ENCODE measurements at places on chromosomes 7 and 10.

DNA sequence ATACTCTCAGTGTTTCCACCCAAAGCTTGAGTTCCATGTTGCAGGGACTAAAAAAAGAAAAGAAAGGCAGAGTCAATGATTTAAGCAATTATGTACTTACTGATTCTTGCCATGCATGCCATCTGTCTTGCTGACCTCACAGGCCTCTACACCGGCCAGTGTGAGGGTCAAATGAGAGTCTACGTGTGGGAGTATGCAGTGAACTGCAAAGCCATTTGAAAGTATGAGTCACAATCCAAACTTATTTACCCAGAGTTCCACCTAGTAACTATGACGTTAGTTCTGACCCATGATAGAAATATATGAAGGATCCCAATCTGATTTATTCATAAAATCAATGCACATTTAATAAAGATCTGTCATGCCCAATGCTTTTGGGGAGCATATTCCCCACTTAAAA lies 26.5 kb downstream of the PDE1C start:
- DNase-seq, result no peak

- peak; percentile 57 for DNase-seq
Measured at GRCh38 chr10:123043409-123043925, 34.7 kb downstream of the ACADSB start.

GRCh38 chr7:149022756-149023360 lies 5.4 kb downstream of the PDIA4 start:
- DNase-seq, result no peak

- no peak for DNase-seq
Measured at GRCh38 chr7:105364684-105365083, 24.0 kb downstream of the SRPK2 start.

DNA sequence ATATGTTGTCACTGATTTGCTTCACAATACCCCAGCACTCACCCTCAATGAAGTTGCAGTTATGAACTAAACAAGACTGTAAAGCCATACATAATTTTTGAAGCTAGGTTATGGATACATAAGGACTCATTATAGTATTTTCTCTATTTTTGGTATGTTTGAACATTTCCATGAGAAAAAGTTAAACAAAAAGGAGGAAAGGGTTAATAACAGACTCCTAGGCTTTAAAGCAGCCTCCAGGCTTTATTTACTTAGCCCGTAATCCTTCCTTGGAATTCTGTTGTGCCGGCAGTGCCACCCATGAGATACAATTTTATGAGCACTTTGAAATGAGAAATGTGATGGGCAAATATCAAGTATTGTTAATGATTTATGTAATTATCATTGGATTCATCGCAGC lies 2.1 kb upstream of the DENND11 start:
- DNase-seq, result no peak

DNA sequence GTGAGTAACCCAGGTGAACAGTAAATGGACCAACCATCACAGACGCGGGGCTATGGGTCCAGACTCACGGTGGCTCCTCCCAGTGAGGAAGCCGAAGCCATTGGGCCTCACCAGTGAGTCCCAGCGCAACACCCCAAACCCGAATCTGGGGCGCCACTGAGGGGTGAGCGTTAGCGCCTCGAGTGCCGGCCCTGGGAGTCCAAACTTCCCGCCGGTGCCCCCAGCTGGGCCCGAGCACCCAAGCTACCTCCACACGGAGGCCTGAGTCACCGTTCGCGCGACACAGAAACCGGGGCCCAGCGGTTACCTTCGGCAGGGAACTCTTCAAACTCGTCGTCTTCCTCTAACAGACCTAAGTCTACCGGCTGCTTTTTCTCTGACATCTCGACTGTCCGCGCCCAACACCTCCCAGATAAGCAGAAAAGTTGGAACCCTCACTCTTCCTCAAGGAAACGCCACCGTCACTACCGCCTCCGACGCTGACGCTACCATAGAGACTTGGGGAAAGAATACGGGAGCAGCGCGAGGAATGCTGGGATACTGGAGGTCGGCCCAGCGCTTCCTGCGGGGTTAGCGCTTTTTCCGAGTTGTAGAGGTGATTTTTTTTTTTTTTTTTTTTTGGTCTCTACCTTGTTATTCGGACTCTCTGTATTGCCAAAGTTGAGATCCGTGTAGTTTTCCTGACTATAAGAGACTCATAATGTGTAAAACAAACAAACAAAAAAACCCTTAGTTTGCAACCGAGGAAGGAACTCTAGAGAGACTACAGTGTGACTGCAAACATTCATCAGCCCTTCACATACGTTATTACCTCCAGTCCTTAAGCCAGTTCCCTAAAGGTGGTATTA lies at the start of gene SEM1:
Gene SEM1 (minus strand): TSS at position 466 of the 848 bp plus-strand sequence. CDS start 83 bp downstream, at position 383.
- peak; percentile 58 for DNase-seq

GRCh38 chr7:12303062-12303461 lies 92.0 kb downstream of the TMEM106B start:
- no peak for DNase-seq

DNA sequence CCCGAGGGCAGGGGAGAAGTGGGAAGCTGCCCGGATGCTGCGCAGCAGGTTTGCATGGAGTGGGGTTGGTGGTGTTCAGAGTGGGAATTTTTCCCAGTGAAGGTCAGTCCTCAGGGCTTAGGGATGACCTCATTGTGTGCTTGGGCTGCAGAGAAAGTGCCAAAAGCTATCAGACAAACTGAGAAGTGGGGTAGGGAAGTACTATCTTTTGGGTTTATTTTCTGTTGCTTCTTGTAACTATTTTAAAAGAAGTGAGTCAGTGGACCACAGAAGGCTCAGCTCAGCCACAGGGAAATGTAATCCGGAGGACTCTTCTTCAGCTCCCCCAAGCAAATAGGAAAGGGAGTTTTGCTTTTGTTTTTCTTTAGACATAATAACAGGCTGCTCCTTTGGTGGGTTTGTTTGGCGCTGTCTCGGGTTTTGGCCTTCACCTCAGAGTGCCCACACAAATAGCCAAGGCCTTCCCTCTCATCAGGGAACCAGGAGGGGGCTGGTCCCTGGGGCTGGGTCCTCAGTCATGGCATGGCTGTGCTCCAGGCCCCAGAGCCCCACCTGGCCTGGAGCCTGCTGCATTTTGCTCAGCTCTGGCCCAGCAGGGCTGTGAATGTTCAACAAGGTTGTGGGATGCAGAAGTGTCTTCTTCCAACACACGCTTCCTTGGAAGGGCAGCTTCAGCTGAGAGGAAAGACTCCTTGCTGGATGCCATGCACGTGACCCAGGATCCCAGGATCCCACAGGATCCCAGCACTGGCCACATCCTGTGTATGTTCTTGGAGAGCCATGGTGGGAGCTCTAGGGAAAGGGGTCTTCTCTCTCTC lies 5.4 kb upstream of the FAM170B start:
- DNase-seq, result no peak

- no peak for DNase-seq
Measured at GRCh38 chr7:151541709-151542499, 22.2 kb upstream of the RHEB start.

DNA sequence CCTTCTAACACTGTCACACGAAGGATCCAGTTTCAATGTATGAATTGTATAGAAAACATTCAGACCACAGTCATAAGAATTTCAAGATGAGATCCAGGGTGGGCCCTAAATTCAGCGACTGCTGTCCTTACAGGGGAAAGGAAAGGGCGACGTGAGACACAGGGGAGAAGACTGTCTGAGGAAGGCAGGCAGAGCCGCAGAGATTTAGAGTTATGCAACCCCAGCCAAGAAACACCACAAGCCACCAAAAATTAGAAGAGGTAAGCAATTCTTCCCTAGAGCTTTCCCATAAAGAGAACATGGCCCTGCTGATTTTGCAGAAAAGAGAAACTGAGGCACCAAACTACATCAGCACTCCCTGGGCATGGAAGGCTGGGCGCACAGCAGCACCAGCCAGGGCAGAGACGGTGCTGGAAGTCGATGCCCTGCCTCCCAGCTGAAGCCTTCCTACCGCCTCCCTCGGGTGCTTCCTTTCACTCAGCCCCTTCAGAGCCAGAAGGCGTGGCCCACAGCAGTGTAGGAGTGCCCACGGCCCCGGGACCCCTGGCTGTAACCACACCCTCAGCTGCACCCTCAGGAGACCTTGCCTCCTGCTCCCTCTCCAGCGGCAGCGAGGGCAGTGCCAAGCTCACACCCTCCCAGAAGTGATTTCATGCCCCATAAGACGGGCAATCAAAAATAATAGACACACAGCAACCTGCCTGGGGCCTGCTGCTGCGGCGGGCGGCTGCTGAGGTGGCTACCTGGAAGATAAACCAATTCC lies 81.0 kb upstream of the LRRC4 start:
- no peak for DNase-seq

DNA sequence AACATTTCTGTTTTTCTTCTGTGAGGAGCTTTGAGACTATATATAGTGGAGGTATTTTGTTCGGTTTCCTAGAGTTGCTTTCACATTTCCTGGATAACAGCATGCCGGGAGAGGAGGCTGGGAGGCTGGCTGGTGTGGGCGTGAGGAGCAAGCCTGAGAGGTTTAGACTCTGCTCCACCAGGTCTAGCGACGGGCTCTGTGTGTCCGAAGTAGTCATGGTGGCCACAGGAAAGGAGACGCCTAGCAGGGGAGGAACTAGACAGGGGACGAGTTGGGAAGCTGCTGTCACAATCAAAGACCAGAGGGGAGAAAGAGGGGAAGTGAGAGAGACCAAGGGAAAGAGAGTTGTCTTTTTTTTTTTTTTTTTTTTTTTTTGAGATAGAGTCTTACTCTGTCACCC lies 19.6 kb downstream of the PTPRE start:
- no peak for DNase-seq

- DNase-seq, result no peak
Measured at GRCh38 chr10:46068117-46068516, 22.0 kb upstream of the MSMB start.

DNA sequence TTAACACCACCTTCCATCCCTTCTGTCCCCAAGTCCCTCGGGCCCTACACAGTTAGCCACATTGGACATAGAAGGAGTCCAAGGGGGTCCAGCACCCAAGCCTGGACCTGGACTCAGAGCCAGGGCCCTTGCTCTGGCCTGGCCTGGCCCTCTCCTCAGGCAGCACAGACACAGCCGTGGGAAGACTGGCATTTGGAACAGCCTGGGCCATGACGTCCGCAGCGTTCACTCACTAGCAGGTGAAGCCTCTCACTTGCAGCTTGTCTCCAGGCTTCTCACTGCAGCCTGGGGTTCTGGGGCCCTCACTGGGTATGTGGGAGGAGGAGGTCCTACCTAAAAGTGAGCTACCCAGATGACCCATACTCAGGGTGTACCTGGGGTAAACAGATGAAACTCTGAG lies 33.7 kb upstream of the AQP1 start:
- no peak for DNase-seq

DNA sequence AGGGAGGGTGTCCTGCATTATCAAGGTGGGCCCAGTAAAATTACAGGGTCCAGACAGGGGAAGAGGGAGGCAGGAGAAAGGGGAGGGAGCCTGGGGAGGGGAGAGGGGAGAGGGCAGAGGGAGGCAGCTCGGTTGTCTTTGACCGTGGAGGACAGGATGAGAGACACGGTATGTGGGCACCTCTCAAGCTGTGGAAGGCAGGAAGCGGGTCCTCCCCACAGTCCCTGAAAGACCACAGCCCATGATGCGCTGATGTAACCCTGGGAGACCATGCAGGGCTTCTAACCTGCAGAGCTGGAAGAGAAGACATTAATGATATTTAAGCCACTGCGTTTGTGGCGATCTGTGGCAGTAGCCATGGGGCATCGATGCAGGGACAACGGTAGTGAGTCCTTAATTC lies 27.2 kb upstream of the MNX1 start:
- no peak for DNase-seq

DNA sequence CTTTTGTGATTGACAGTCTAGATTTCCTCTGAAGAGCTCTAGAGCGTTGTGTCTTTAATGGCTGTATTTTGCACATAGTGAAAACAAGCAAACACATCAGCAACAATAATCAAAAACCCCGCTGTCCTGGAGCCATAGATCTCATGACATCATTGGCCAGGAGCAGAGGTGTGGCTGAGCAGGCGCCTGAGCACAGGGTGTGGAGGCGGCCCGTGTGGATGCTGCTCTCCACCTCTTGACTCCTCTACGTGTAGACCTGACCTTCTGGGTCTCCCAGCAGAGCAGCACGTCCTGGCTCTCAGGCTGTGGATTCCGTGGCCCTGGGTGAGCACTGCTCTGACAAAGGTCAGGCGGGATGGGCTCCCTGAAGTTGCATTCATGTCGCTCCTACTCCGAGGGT lies 63.0 kb upstream of the INSYN2A start:
- no peak for DNase-seq

GRCh38 chr10:44937196-44938005 lies 22.2 kb upstream of the RASSF4 start:
- no peak for DNase-seq

DNA sequence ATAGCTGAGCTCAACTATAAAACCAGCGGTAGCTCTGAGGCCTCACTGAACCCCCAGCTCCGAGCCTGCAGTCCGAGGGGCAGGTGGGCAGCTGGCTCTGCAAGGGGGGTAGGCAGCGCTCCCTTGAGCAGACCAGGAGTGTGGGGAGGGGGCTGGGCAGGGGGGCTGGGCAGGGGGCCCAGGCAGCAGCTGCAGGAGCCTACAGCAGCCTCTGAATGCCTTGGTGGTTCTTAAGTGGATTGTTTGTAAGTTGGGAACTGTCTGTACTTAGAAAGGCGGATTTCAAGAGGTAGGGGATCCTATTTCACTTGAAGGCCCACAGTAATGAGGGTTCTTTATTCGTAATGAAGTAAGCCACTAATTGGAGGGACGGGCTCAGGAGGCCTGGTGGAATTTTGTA lies 72.3 kb downstream of the ICA1 start:
- no peak for DNase-seq

DNA sequence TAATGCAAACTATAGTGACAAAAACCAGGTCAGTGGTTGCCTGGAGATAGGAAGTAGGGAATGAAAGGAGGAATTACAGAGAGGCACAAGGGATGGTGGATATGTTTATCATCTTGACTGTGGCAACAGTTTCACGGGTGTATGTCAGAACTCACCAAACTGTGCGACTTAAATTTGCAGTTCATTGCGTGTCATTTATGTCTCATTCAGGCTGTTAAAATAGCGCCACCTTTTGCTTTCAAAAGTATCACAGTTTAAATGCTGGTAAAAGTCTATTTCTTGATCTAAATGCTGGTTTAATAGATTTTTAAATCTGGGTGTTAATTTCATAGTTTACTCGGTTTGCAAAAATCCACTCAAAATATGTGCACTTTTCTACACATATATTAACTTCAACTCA lies 51.0 kb downstream of the PTTG1IP2 start:
- DNase-seq, result no peak

GRCh38 chr7:135035252-135035651 lies 48.9 kb downstream of the AGBL3 start:
- DNase-seq, result no peak

DNA sequence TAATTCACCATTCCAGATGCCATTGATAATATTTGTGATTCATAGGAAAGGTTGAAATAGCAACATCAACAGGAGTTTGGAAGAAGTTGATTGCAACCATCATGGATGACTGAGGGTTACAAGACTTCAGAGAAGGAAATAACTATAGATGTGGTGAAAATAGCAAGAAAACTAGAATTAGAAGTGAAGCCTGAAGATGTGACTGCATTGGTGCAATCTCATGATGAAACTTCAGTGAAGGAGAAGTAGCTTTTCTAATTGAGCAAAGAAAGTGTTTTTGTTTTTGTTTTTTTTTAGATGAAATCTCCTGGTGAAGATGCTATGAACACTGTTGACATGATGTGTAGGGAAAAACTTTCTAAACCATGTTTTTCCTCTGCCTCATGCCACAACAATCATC lies 18.7 kb upstream of the CD36 start:
- DNase-seq, result no peak

GRCh38 chr10:71284544-71285179 lies 34.4 kb upstream of the SLC29A3 start:
- DNase-seq, result no peak

GRCh38 chr10:27450225-27450624 lies 53.9 kb upstream of the RAB18 start:
- no peak for DNase-seq

All from CD8-positive, alpha-beta T cell (primary cell).